ENCODE measurements at places on chromosomes 5 and 9.

GRCh38 chr5:73419117-73419464, 29.5 kb downstream of the FOXD1 start:
- no peak for DNase-seq

GRCh38 chr5:5721881-5722280, 299.4 kb downstream of the ICE1 start:
- no peak for DNase-seq

DNA sequence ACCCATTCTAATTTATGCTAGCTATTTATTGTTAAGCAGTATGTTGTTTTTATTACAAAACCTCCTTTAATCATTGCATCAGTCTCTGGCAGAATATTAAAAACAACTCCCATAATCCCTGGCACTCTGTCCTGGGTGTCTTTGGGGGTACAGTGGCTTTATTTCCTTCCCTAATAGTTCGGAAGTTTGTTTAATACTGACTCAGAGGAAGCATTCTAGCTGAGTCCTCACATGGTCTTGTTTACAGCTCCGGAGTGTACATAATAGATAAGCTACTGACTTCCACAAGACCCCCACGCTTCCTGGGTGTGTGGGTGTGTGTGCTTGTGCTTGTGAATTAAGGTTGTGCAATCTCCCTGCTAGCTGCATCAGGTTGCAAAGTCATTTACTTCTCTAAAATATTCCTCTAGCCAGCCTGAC, 149.8 kb upstream of the CDKN2B start:
- DNase-seq: no peak

DNA sequence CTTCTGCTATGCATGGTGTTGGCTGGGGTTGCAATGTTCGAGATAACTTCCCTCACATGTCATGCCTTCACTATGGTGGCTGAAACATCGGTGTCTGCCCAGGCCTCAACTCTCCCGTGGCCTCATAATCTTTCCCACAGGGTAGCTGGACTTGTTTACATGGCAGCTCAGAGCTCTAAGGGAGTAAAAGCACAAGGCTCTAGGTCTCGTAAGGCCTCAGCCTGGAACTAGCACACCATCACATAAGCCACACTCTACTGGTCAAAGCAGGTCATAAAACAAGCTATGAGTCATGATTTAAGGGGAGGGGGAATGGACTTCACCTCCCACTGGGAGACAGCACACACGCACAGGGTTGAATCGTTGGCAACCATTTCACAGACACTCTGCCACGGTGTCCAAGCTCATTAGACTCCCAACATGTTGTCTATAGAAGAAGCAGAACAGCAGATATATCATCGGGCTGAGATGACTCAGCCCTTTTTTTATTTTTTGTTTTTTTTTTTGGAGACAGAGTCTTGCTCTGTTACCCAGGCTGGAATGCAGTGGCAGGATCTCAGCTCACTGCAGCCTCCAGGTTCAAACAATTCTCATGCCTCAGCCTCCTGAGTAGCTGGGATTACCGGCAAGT, 66.8 kb upstream of the IL17B start:
- no peak for DNase-seq

DNA sequence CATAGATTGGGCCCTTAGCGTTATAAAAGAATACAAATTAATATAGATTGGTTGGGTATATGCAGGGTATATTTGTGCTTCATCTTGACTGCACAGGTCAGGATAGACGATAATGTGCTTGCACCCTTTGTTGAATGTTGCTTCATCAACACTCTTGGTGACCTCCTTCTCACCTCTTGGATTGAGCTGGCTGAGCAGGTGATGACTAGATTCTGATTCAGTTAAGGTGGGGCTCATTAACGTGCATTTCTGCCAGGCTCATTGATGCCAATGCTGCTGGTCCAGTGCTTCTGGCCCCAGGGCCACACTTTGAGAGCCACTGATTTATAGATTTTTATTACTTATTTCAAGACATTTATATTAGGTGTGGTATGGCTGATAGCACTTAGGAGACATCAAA, 27.7 kb downstream of the PCSK5 start:
- DNase-seq: no peak

GRCh38 chr5:83313436-83313835, 158.1 kb upstream of the VCAN start:
- DNase-seq: no peak

GRCh38 chr9:130207241-130207992, 35.2 kb downstream of the NCS1 start:
- DNase-seq: no peak
